Smooth muscle cell of the coronary artery (primary cell): ENCODE measurements at places on chromosomes 16 and 17. TPM values are rescaled to one million over a fixed set of nuclear protein-coding genes. Genes with fewer than 3 reads are reported as not detected.

CCL4L2 gene
- not detected in 2 replicates for total RNA-seq

BICDL2 gene
- under 0.01 and 0.08 TPM in 2 replicates for total RNA-seq

GPRC5B gene
- 14.0 and 35.3 TPM in 2 replicates for total RNA-seq

PEX12 gene
- 2.7 and 3.5 TPM in 2 replicates for total RNA-seq

HSPB9 gene
- total RNA-seq = not detected in 2 replicates

CCL16 gene
- total RNA-seq = not detected in 2 replicates

ATP1B2 gene
- total RNA-seq = not detected in 2 replicates

XYLT1 gene
- 7.1 and 21.9 TPM in 2 replicates for total RNA-seq

PCTP gene
- 11.7 and 16.8 TPM in 2 replicates for total RNA-seq

GCSH gene
- total RNA-seq = 9.2 and 14.7 TPM in 2 replicates

CCL5 gene
- total RNA-seq = 0.08 TPM in 1 of 2 replicates, not detected in the other

DLX4 gene
- not detected in 2 replicates for total RNA-seq

KLHL10 gene
- total RNA-seq = 0.08 and 0.12 TPM in 2 replicates

MRC2 gene
- 124 and 319 TPM in 2 replicates for total RNA-seq

RNF222 gene
- total RNA-seq = not detected in 2 replicates

NECAB2 gene
- total RNA-seq = 0.12 and 0.53 TPM in 2 replicates

TBC1D3H gene
- not detected in 2 replicates for total RNA-seq

CCL1 gene
- not detected in 2 replicates for total RNA-seq

KCTD19 gene
- total RNA-seq = not detected in 2 replicates

CCL17 gene
- total RNA-seq = not detected in 2 replicates

TEKT5 gene
- not detected in 2 replicates for total RNA-seq

TMEM204 gene
- total RNA-seq = 19.0 and 45.4 TPM in 2 replicates

MEIOB gene
- 0.23 TPM in 1 of 2 replicates, not detected in the other for total RNA-seq

KREMEN2 gene
- not detected in 2 replicates for total RNA-seq

ITGAD gene
- total RNA-seq = not detected in 2 replicates

KRTAP9-1 gene
- total RNA-seq = not detected in 2 replicates

TNRC6C gene
- total RNA-seq = 3.9 and 5.3 TPM in 2 replicates

EPX gene
- not detected in 2 replicates for total RNA-seq

NPIPB2 gene
- total RNA-seq = 1.4 and 2.0 TPM in 2 replicates

P3H4 gene
- total RNA-seq = 90.3 and 133 TPM in 2 replicates

TEX19 gene
- total RNA-seq = 0.08 TPM in 1 of 2 replicates, not detected in the other

KRTAP2-4 gene
- total RNA-seq = not detected in 2 replicates

SEPTIN12 gene
- not detected in 2 replicates for total RNA-seq

WNK4 gene
- total RNA-seq = 0.12 and 1.6 TPM in 2 replicates

CDH11 gene
- 983 and 1,255 TPM in 2 replicates for total RNA-seq

KRT31 gene
- not detected in 2 replicates for total RNA-seq

CES1 gene
- total RNA-seq = 2.0 TPM in 1 of 2 replicates, not detected in the other

PLXDC1 gene
- 0.23 and 16.8 TPM in 2 replicates for total RNA-seq

ACSM2A gene
- total RNA-seq = not detected in 2 replicates
